PC-3 (cell line): ENCODE measurements at places on chromosomes 3 and 15. TPM values are rescaled to one million over a fixed set of nuclear protein-coding genes. Genes with fewer than 3 reads are reported as not detected.

DNA sequence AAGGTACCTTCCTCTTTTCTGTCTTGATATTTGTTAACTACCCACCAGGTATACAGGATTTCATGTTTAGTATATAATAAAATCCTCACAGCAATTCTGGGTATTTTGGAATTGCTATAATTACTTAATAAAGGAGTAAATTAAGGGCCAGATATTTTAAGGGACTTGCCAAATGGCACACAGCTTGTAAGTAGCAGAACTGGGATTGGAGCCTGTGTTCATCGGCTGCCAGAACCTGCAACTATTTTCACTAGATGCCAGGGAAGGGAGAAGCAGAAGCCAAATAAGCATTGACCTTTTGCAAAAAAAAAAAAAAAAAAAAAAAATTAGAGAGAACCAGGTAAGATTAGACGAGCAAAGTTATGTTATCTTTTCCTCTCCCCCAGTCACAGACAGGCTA is 683.3 kb upstream of the CADM2 start:
- no peaks in the 10 kb centered on the region; the same call in 1 of the 2 replicates for H3K4me1 ChIP-seq
- H3K27ac ChIP-seq, result no peak overlapping the region
- no peaks in the 10 kb centered on the region for H3K27me3 ChIP-seq
- DNase-seq, result no peak
- H3K36me3 ChIP-seq, result no peaks in the 10 kb centered on the region

DNA sequence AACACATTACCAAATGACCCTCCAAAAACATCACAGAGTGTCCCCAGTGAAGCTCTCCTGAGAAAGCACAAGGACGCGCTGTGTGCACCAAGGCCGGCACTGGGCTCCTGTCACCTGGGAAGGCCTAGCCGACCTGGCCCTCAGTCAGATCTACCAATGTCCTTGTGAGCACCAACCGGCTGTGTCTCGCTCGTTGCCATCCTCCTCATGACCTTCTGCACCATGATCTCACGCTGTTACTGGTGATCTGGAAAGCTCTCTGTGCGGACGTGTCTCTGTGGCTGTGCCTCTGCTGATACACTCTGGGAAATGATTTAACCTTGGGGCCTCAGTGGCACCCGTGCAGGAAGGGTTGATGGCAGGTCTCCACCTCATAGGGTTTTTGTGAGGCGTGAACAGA is 24.2 kb downstream of the ZXDC start:
- no peak overlapping the region for H3K27ac ChIP-seq
- no peaks in the 10 kb centered on the region for H3K4me1 ChIP-seq
- peaks cover 5% of the 10 kb centered on the region; the same call in 1 of the 2 replicates for H3K36me3 ChIP-seq
- no peak for DNase-seq

GRCh38 chr3:147414390-147415138 is 5.4 kb downstream of the ZIC1 start:
- H3K27ac ChIP-seq, result no peak overlapping the region
- no peaks in the 10 kb centered on the region for H3K36me3 ChIP-seq
- DNase-seq, result no peak
- H3K4me3 ChIP-seq, result no peak overlapping the region
- H3K4me1 ChIP-seq, result no peaks in the 10 kb centered on the region
- peaks cover 84% of the 10 kb centered on the region for H3K27me3 ChIP-seq

DNA sequence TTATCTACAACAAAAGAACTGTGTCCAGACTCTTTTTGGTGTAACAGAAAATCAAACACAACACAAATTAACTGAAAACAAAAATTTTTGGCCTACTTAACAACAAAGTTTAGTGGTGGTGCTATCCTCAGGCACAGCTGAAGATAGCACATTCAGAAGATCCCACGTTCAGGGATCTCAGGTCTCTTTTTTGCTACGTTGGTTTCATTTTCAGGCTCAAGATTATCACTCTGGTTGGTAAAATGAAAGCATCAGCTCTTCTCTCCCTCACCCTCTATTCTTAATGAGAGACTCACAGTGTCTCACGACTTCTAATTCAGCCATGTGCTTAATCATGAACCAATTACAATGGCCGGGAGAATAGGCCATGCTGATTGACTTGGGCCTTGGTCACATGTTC is 146.9 kb upstream of the PTPRG start:
- no peaks in the 10 kb centered on the region for H3K27me3 ChIP-seq
- no peak for DNase-seq
- no peak overlapping the region for H3K4me3 ChIP-seq
- no peaks in the 10 kb centered on the region for H3K36me3 ChIP-seq

The NEK11 gene
- 3.1 and 5.8 TPM in 2 replicates for total RNA-seq

The MUC20 gene
- total RNA-seq, result 0.69 and 2.2 TPM in 2 replicates

The FILIP1L gene
- not detected in 2 replicates for total RNA-seq

GRCh38 chr15:29887721-29888120 is 65.5 kb upstream of the TJP1 start:
- no peak for DNase-seq
- no peak overlapping the region for H3K4me3 ChIP-seq
- no peaks in the 10 kb centered on the region for H3K36me3 ChIP-seq
- H3K4me1 ChIP-seq, result no peaks in the 10 kb centered on the region
- no peak overlapping the region for H3K27ac ChIP-seq
- H3K27me3 ChIP-seq, result no peaks in the 10 kb centered on the region

DNA sequence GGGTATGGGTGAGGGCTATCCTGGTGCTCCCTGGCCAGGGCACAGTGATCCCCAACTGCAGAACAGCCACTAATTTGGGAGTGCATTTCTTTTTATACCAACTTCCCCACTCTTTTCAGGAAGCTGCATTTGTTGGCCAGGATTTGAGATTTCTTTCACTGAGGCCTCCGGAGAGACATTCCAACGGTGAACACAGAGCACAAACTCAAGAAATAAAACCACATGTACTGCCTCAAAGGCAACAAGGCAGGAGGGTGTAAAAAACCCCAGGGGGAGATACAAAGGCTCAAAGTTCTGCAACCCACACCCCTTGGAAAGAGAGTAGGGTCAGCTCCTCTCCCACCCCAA is 65.3 kb downstream of the CPN2 start:
- 0 out of 2 replicates have a peak, but pooled peaks cover under 1% of the 10 kb centered on the region for H3K36me3 ChIP-seq
- peaks cover 6% of the 10 kb centered on the region; the same call in 1 of the 2 replicates for H3K4me1 ChIP-seq
- no peak overlapping the region for H3K27ac ChIP-seq
- H3K27me3 ChIP-seq, result no peaks in the 10 kb centered on the region
- H3K4me3 ChIP-seq, result no peak overlapping the region

The HIGD2B gene
- 0.11 TPM in 1 of 2 replicates, not detected in the other for total RNA-seq

- H3K36me3 ChIP-seq, result no peaks in the 10 kb centered on the region
- no peak overlapping the region for H3K4me3 ChIP-seq
- H3K27ac ChIP-seq, result no peak overlapping the region
- no peak for DNase-seq
- no peaks in the 10 kb centered on the region for H3K4me1 ChIP-seq
- H3K27me3 ChIP-seq, result peaks cover 15% of the 10 kb centered on the region
Observed at GRCh38 chr3:130470126-130470525, 46.9 kb upstream of the COL6A6 start.

The GOLGA6B gene
- 0.11 TPM in 1 of 2 replicates, not detected in the other for total RNA-seq

DNA sequence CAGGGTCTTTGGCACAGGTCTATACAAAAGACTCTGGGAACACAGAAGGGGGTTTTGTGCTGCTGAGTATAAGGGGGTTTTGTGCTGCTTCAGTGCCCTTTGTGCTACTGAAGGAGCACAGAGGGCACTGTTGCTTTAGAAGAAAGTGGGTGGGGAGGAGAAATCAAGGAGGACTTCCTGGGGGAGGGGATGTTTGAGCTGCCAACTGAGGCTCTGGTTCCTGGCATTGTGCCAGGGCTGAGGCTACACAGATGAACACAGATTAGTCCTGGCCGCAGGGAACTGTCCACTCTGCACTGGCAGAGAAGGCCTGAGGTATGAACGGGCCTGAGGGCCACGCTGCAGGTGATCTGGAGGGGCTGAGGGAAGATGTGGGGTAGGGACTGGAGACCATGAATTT is 32.2 kb upstream of the SEC13 start:
- no peaks in the 10 kb centered on the region for H3K36me3 ChIP-seq
- no peak overlapping the region for H3K4me3 ChIP-seq
- peak overlapping the region; percentile 63 for H3K27ac ChIP-seq
- DNase-seq, result no peak
- peaks cover 48% of the 10 kb centered on the region for H3K4me1 ChIP-seq
- H3K27me3 ChIP-seq, result no peaks in the 10 kb centered on the region

DNA sequence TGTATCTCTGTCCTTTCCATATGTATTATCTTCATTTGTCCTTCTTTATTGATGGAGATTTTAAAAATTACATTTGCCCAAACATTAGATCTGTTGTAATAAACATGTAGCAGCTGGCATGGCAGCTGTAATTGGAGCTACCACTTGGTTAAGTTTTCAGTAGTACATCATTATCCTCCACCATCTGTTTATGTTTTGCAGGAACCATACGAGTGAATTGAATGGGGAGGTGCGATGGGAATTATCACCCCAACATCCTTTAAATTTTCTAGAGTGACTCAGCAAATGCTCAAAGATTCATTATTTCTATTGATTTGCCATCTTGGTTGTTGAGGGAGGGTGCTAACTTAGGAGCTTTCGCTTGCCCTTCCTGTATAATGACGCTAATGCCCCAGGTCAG is 32.6 kb upstream of the NOX5 start:
- no peaks in the 10 kb centered on the region for H3K36me3 ChIP-seq
- H3K4me3 ChIP-seq, result no peak overlapping the region
- H3K27me3 ChIP-seq, result no peaks in the 10 kb centered on the region
- H3K4me1 ChIP-seq, result no peaks in the 10 kb centered on the region
- no peak for DNase-seq

- DNase-seq, result no peak
- H3K27me3 ChIP-seq, result no peaks in the 10 kb centered on the region
- no peaks in the 10 kb centered on the region for H3K36me3 ChIP-seq
- H3K27ac ChIP-seq, result no peak overlapping the region
Observed at GRCh38 chr15:80992441-80992840, 2.8 kb upstream of the MESD start.

The CHRFAM7A gene
- 19.0 TPM in 1 of 2 replicates, not detected in the other for total RNA-seq

GRCh38 chr15:35301088-35301487 is 216.0 kb upstream of the NANOGP8 start:
- H3K27ac ChIP-seq, result no peak overlapping the region
- H3K27me3 ChIP-seq, result no peaks in the 10 kb centered on the region
- H3K4me3 ChIP-seq, result no peak overlapping the region
- no peak for DNase-seq

The NANOGP8 gene
- total RNA-seq, result not detected in 2 replicates

The KLF15 gene
- total RNA-seq, result 0.12 TPM in 1 of 2 replicates, not detected in the other

DNA sequence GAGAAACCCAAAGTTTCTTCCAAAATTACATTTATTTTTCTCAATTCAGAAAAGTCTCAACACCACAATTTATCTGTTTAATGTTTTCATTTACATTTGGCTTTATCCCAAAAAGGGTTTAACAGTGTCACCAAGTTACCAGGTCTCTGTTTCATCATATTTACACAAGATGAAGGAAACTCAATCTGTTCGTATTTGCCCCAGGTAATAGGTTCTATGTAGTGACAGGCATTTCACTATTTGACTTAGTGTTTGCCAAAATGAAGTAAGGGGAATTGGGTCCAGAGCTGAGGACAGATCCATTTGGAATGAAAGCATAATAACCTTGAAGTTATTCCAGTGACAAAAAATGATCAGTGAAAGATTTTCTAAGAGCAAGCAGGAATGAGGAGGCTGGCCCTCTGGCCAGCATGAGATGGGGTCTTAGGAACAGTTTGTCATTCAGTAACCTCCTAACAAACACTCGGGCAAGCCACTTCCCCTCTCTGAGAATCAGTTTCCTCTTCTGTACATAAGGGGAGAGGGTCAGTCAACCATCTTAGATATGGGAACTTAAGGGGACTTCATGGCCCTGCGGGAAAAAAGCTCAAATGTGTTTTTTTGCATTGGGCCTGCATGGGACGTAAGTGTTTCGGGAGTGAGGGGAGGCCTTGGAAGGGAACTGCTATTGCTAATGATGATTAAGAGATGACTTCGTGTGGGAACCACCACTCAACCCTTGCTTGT is 31.8 kb downstream of the UMPS start:
- H3K36me3 ChIP-seq, result no peaks in the 10 kb centered on the region
- no peak for DNase-seq
- no peaks in the 10 kb centered on the region for H3K27me3 ChIP-seq
- H3K4me1 ChIP-seq, result no peaks in the 10 kb centered on the region
- H3K4me3 ChIP-seq, result no peak overlapping the region
